Cardiac muscle cell (in vitro differentiated cells and primary cell): ENCODE measurements at places on chromosomes 3 and 15.

DNA sequence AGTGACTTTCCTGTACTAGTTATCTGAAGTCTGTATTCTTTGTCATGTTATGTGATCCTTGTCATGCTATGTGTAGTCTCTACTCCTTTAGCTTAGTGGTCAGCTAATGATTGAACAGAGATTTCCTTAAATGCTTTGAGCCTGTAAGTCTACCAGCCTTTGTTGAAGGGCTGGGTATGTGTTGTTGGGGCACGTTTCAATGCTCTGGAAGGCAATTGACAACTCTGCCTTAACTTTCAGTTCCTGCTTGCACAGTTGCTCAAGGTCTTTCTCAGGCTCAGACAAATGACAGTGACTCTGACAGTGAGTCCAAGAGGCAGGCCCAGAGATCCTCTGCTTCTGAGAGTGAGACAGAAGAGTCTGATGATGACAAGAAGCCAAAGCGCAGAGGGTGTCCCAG, 89.3 kb downstream of the CHD2 start:
- no peak overlapping the region for H3K4me3 ChIP-seq
- no peak for DNase-seq
- H3K4me1 ChIP-seq = no peaks in the 10 kb centered on the region
- H3K27me3 ChIP-seq = no peaks in the 10 kb centered on the region
- H3K27ac ChIP-seq = peak overlapping the region; percentile 36

- DNase-seq = no peak
- no peaks in the 10 kb centered on the region for H3K36me3 ChIP-seq
- peaks cover 14% of the 10 kb centered on the region for H3K4me1 ChIP-seq
- peaks cover 32% of the 10 kb centered on the region for H3K27me3 ChIP-seq
- no peak overlapping the region for H3K4me3 ChIP-seq
Measured at GRCh38 chr3:50278123-50278879, 586 bp upstream of the LSMEM2 start.

GRCh38 chr3:1717524-1717923, 381.1 kb upstream of the CNTN4 start:
- H3K36me3 ChIP-seq = no peaks in the 10 kb centered on the region
- H3K27ac ChIP-seq = no peak overlapping the region
- H3K27me3 ChIP-seq = no peaks in the 10 kb centered on the region
- H3K4me1 ChIP-seq = no peaks in the 10 kb centered on the region
- DNase-seq = no peak

DNA sequence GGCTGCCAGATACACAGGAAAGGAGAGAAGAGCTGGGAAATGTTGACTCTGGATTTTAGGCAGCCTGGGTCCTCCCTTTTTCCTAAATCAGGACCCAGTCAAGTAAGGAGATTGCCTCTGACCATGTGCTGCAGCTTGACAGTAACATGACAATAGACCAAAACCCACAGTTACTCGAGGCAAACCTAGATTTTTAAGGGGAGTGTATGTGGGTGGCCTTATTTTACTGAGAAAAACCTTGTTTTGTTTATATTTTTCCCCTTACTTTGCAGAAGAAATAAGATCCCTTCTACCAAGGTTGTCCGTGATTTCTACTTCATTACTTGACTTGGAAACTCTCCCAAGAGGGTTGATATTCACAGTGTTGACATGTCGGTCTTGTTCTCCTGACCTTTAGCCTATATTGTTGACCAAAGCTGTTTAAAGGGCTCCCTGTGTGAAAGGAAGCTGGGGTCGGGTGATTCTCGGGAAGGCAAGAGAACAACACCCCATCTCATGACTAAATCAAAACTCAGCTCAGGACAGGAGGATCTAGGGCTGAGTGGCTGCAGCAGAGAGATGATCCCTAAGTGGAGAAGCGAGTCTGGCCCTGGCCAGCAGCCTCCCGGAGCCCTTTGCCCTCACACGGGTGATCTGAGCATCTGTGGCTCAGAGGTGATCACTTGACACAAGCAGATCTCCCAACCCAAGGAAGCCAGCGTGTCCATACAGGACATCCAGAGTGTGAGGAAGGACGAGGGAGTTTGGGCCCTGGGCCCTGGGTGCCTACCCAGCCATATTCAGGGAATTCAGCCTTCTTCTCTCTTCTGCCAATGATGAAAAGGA, 31.0 kb upstream of the SLCO2A1 start:
- DNase-seq = peak; percentile 33
- H3K36me3 ChIP-seq = no peaks in the 10 kb centered on the region
- peaks cover 5% of the 10 kb centered on the region for H3K4me1 ChIP-seq
- H3K4me3 ChIP-seq = no peak overlapping the region
- H3K27me3 ChIP-seq = no peaks in the 10 kb centered on the region

DNA sequence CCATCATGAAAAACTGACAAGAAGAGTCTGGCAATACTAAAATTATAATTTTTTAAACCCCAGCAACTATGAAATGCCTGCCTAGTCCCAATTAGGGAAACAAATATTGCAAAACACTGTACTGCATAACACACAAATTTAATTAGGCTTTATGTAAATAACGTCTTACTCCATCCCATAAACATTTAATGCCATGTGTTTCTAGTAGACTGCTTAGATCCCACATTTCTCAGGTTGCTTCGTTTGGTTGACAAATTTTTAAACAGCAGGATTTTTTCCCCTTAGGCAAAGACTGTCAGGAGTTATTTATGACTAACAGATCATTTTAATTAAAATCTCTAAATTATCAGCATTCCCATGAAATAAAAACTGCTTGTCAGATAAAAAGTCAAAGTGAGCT, 29.9 kb downstream of the EIF2AK4 start:
- H3K27ac ChIP-seq = no peak overlapping the region
- no peak for DNase-seq

GRCh38 chr3:128864351-128864811, 15.0 kb upstream of the ACAD9 start:
- no peaks in the 10 kb centered on the region for H3K4me1 ChIP-seq
- no peak overlapping the region for H3K4me3 ChIP-seq
- no peak overlapping the region for H3K27ac ChIP-seq
- no peak for DNase-seq
- no peaks in the 10 kb centered on the region for H3K36me3 ChIP-seq

DNA sequence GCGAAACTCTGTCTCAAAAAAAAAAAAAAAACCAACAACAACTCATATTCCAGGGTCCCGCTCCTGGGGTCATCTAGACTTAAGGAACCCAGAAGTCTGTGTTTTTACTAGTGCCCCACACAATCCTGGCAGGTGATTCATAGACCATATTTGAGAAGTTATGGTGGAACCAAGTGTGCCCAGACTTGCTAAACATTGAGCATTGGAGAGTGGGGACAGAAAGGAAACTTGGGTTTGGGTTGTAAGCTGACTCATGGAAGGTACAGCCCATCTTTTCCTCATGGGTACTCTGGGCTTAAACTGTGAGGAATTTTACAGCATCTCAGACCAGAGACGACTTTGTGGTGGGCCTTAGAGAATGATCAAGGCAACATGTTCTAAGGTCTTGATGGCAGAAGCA, 18.3 kb upstream of the IGF2BP2 start:
- DNase-seq = no peak
- H3K4me1 ChIP-seq = no peaks in the 10 kb centered on the region

- H3K4me3 ChIP-seq = no peak overlapping the region
- H3K27ac ChIP-seq = no peak overlapping the region
- no peaks in the 10 kb centered on the region for H3K36me3 ChIP-seq
- peaks cover 5% of the 10 kb centered on the region for H3K4me1 ChIP-seq
- H3K27me3 ChIP-seq = no peaks in the 10 kb centered on the region
- DNase-seq = no peak
Measured at GRCh38 chr3:99915906-99916432, 98.3 kb downstream of the CMSS1 start.

- peak overlapping the region; percentile 79 for H3K4me3 ChIP-seq
- peaks cover 20% of the 10 kb centered on the region for H3K4me1 ChIP-seq
- no peaks in the 10 kb centered on the region for H3K36me3 ChIP-seq
- no peaks in the 10 kb centered on the region for H3K27me3 ChIP-seq
- peak; percentile 82 for DNase-seq
- peak overlapping the region; percentile 89 for H3K27ac ChIP-seq
Measured at GRCh38 chr3:149971403-149972075, 844 bp upstream of the PFN2 start.

DNA sequence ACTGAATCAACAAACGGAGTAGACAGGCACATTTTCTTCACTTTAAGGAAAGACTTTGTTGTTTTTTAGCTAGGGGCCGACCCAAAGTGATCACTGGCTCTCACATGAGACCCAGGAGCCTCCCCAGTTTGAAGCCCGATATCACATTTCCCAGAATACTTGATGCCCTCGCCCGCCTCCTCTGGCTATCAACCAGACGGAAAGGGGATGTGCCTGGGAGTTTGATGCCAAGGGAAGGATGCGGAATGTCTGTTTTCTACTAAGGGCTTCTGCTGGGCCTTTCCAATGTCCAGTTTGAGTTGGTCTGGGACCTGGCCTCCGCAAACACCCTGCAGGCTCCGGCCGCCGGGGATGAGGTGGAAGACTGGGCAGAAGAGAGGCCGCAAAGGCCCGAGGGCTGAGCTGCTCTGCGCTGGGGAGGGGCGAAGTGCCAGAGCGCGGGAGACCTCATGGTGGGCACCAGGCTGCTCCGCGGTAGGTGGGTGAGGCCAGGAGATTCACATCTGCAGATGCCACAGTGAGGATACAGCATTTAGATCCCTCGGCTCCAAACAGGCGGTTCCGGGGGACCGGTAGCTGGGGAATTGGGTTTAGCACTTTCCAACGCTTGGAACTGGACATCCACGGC, 491 bp upstream of the ZNF774 start:
- no peak overlapping the region for H3K27ac ChIP-seq
- peaks cover 34% of the 10 kb centered on the region for H3K27me3 ChIP-seq
- H3K4me1 ChIP-seq = no peaks in the 10 kb centered on the region
- H3K36me3 ChIP-seq = no peaks in the 10 kb centered on the region
- peak overlapping the region; percentile 59 for H3K4me3 ChIP-seq

DNA sequence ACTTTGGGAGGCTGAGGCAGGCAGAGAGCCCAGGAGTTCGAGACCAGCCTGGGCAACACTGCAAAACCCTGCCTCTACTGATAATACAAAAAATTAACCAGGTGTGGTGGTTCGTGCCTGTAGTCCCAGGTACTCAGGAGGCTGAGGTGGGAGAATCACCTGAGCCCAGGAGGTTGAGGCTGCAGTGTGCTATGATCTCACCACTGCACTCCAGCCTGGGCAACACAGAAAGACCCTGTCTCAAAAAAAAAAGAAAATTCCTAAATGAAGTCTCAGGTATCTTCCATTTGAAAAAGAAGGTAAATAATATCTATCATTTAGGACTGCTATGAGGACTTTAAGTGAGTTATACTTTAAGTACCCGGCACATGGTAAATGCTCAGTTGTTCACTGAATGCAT, 2.9 kb downstream of the SMARCC1 start:
- H3K27me3 ChIP-seq = no peaks in the 10 kb centered on the region
- peaks cover 16% of the 10 kb centered on the region for H3K4me1 ChIP-seq
- no peaks in the 10 kb centered on the region for H3K36me3 ChIP-seq
- no peak for DNase-seq

GRCh38 chr15:75648156-75649000, 666 bp downstream of the SNX33 start:
- H3K36me3 ChIP-seq = no peaks in the 10 kb centered on the region
- peak overlapping the region; percentile 70 for H3K4me3 ChIP-seq
- DNase-seq = peak; percentile 59
- H3K4me1 ChIP-seq = peaks cover 25% of the 10 kb centered on the region
- peak overlapping the region; percentile 84 for H3K27ac ChIP-seq

DNA sequence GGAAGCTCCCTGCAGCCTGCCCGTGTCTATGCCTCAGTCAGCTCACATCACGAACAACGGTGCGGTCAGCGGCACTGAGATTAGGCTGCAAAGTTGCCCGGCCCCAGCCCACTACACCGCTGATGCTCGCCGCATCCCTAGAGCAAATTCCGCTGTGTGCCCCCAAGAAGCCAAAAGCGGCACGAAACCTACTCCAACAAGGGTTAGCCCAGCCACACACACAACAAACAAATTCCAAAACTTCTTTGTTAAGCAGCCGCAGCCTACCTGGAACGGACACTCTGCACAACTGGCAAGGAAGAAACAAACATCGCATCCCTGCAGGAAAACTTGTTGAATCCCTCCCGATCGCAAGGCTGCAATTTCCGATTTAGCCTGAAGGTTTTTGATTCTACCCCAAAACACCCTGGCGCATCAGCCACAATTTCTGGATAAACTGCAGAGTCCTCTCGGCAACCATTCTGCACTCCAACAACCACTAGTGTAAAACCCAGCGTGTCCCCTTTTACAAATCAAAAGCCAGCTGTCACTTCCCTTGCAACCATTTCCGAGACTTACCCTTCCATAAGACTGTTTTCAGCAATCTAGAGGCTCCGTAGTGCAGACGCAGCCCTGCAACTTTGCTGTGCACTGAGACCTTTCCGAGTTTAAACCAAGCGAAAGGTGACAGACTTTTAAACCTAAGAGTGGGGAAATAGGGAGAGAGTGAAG, 449 bp downstream of the ROBO1 start:
- H3K36me3 ChIP-seq = no peaks in the 10 kb centered on the region
- H3K4me3 ChIP-seq = peak overlapping the region; percentile 41
- H3K4me1 ChIP-seq = peaks cover 7% of the 10 kb centered on the region
- no peak overlapping the region for H3K27ac ChIP-seq

- H3K4me1 ChIP-seq = peaks cover 1% of the 10 kb centered on the region
- DNase-seq = no peak
- no peak overlapping the region for H3K4me3 ChIP-seq
- H3K27me3 ChIP-seq = no peaks in the 10 kb centered on the region
- H3K27ac ChIP-seq = no peak overlapping the region
Measured at GRCh38 chr3:174051191-174051590, 653.6 kb downstream of the NLGN1 start.

GRCh38 chr15:52350423-52350822, 54.8 kb upstream of the MYO5C start:
- no peaks in the 10 kb centered on the region for H3K27me3 ChIP-seq
- peaks cover 11% of the 10 kb centered on the region for H3K4me1 ChIP-seq
- H3K27ac ChIP-seq = no peak overlapping the region
- H3K4me3 ChIP-seq = no peak overlapping the region
- H3K36me3 ChIP-seq = peaks cover 10% of the 10 kb centered on the region
